ENCODE measurements at places on chromosomes 2 and 18. TPM values are rescaled to one million over a fixed set of nuclear protein-coding genes. Genes with fewer than 3 reads are reported as not detected.

The ACADL gene
- 9.6 TPM for polyA plus RNA-seq

The SERPINB4 gene
- not detected for polyA plus RNA-seq

The EPG5 gene
- 12.8 TPM for polyA plus RNA-seq

DNA sequence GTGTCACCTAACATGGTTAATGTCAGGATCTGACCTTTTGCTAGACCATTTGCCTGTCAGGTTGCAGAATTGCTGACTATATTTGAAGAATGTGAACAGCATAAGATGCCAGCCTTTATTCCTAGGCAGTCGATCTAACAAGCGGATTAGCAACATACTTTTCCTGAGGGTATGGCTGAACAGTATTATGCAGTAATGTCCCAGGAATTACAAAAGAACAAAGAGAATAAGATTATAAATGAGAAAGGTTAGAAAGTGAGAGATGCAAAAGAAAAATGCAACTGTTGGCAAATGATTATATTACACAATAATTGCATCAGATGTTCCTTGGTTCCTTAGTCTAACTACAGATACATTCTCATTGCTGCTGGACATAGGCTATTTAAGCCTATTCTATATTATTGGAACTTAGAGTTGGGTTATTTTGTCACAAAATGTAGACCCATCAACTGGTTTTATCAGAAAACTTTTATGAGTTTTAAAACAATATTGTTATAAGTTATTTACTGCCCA, 647.1 kb upstream of the CRIM1 start:
- no peak for DNase-seq

- no peak for DNase-seq
Measured at GRCh38 chr18:32902568-32903330, 129.9 kb upstream of the KLHL14 start.

DNA sequence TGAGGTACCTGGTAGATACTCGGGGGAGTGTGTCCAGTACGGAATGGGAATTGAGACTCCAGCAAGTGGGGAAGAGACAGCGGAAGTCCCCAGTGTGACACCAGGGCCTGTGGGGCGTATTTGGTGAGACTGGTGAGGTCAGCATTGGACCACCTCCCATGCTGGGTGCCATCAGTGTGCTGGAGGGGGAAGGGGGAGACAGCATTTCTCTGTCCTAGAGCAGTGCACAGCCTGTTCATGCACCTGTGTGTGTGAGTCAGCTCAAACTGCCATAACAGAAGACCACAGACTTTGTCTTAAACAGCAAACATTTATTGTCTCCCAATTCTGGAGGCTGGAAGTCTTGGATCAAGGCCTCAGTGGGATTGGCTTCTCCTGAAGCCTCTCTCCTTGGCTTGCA, 301.8 kb downstream of the GBX2 start:
- no peak for DNase-seq

- DNase-seq, result no peak
Measured at GRCh38 chr2:30382995-30383394, 64.1 kb upstream of the LCLAT1 start.

DNA sequence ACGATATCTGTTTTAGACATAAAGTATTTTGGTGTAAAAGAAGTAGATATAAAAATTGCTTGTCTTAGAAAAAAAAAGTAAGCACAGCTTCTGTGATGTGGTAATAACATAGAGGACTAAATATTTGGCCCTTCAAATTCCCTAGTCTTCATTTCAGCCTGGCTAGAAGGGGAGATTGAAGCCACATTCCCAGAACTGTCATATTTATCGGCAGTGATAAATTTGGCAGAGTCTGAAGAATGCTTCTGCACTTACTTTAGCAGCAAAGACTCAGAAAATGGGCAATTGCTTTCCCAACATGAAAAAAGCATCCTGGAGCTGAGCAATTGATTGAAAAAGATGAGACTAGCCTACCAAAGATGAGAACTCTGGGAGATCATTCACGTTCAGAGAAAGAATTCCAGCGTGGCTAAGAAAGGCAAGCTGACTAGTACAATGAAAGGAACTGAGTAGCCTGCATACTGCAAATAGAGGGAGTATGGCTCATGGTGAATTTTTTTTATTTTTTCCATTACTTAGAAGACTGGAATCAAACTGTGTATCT, 278.7 kb upstream of the KLHL29 start:
- no peak for DNase-seq

GRCh38 chr18:23908827-23909226, 105.7 kb upstream of the TTC39C start:
- DNase-seq, result no peak

DNA sequence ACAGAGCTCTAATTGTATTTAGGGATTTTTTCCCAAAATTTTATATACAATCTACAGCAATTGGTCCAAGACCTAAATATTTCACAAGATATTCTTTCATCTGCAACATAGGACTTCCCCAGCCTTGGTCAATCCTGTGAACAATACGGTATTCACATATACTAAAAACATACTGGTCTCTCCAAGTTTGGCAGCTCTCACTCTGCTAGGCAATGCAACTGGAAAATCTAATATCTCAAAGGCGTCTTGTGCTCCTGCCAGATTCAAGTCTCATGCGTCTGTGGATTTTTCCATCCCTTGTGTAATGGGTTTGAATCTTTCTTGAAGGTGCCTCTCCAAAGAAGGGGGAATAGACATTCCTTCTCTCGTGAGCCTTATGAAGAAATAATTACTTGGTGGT, 27.4 kb upstream of the MBOAT2 start:
- peak; percentile 35 for DNase-seq

Measured in forelimb muscle (tissue), 1 donor.